ENCODE measurements at places on chromosomes 13 and 19.
A peak's percentile ranks its signal among the peaks of the same experiment; 100 is the strongest.

GRCh38 chr19:54183431-54183830, 5.9 kb downstream of the MBOAT7 start:
- no peak for DNase-seq

DNA sequence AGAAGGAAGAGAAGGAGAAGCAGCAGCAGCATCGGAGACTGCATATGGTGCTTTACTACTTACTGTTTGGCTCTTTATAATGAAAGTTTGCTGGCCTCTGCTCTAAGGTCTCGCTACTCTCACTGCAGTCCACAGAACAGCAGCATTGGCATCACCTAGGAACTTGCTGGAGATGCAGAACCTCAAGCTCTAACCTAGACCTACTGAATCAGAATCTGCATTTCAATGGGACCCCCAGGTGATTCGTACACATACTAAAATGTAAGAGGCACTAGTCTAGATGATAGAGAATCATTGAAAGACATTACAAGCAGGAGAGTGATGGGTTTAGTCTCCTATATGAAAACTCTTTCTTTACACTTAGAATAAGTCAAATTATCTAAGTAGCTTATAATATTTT, 270.6 kb downstream of the KLF5 start:
- DNase-seq = no peak

DNA sequence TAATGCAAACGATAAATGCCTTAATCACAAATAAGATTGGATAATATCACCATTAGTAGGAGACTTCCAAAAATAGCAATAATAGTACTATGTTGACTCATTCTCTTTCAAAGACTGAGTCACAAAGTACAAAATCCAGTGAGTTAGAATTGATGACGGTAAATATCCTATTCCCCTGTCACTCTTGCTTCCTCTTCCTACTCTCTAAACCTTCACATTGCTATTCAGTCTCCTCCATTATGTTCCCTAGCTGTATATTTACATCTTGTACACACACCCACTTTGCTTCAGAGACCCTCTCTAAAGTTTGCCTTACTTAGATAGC, 26.3 kb upstream of the INTS6 start:
- no peak for DNase-seq

DNA sequence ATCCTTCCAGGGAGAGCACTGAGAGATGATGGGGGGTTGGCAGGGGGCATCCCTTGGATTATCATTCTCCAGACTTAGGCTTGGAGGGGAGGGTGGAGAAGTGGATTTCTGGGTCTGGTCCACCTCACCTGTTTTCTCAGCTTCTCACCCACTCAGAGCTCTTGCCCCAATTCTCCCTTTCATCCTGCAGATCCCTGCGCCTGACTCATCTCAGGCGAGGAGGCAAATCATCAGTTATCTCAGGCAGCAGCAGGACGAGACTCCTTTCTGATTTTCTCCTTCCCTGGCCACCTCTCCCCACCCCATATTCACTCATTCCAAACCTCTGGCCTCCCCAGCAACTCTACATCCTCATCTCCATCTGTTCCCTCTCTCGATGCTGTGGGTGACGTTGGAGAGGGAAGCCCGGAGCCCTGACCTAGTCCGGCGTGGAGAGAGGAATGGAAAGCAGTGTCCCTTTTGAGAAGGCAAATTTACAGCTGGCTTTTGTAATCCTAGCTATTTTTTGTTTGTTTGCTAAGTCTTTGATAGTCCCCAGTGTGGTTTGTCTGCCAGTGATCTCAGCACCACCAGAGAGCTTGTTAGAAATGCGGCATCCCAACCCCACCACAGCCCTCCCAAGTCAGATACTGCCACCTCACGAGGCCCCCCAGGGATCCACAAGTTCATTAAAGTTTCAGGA, 24.0 kb upstream of the TPT1 start:
- no peak for DNase-seq

GRCh38 chr19:38663957-38664502, 16.6 kb downstream of the ACTN4 start:
- no peak for DNase-seq

DNA sequence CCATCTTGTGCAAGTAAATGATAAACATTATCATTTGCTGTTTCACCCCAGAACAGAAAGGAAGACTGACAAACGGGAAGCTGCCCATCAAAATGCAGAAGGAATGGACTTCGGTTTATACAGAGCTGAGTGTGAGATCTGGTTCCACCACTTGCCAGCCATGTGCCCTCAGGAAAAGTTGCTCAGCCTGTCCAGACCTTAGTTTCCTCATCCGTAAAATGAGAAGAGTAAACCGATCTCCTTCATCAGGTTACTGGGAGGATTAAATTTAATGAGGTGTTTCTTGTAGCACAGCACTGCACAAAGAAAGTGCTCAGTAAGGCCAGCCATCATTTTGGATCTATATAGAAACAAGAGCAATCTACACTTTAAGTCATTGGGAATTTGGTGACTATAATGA, 36.7 kb upstream of the SERP2 start:
- DNase-seq = no peak

- no peak for DNase-seq
Observed at GRCh38 chr19:49200238-49200862, 42.8 kb downstream of the TRPM4 start.

- DNase-seq = no peak
Observed at GRCh38 chr13:99911069-99911964, 60.2 kb downstream of the ZIC5 start.

DNA sequence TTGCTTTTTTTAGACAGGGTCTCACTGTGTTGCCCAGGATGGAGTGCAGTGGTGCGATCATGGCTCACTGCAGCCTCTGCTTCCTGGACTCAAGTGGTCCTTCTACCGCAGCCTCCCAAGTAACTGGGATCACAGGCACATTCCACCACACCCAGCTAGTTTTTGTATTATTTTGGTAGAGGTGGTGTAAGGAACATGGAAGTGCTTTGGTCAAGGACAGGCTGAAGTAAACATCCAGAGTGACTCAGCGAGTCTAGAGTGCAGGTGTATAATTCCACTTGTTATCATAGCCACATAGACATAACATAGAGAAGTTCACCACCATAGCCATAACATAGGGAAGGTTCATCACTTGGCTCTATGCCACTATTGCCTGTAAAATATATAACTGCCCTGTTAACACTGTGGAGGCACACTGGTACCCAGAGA, 98.6 kb downstream of the RBM26 start:
- no peak for DNase-seq

- no peak for DNase-seq
Observed at GRCh38 chr19:56091751-56092546, 29.1 kb downstream of the ZNF787 start.

GRCh38 chr13:24215732-24216131, 55.2 kb downstream of the SPATA13 start:
- DNase-seq = no peak

DNA sequence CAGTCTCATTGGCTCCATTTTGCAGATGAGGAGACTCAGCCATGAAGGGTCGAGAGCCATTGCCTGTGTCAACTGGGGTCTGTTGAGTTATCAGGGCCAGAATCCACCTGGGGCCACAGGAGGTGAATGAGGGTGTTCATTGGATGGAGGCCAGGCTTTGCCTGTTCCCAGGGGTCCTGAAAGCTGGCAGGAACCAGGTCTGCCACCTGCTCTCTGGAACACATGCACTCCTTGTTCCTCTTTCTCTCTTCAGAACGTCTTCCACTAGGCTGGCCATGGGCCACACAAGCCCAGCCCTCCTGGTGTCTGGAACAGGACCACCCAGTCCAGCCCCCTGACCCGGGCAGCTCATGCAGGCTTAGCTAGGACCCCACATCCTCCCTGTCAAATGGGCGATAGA, 21.1 kb downstream of the PPP1R37 start:
- no peak for DNase-seq

- peak; percentile 60 for DNase-seq
Observed at GRCh38 chr19:17829855-17830566, 8.7 kb upstream of the INSL3 start.

- no peak for DNase-seq
Observed at GRCh38 chr13:35480346-35480745, 3.9 kb upstream of the MAB21L1 start.

DNA sequence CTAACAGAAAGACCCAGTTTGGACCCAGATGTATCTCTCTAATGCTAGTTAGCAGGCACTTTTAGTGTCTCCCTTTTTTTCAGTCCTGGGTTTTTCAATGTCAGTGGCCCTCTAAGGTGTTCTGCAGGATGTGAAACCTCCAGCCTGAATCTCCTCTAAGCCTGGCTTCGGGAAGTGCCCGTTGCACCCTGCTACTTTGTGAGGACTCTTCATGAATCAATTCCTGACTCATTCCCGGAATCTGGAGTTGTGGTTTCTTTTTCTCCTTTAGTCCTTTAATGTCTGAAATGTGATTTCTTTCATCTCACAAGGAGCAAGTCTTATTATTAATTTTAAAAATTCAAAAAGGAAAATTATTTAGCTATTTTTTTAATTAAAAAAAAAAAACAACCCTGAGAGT, 116.0 kb downstream of the ZNF536 start:
- no peak for DNase-seq

DNA sequence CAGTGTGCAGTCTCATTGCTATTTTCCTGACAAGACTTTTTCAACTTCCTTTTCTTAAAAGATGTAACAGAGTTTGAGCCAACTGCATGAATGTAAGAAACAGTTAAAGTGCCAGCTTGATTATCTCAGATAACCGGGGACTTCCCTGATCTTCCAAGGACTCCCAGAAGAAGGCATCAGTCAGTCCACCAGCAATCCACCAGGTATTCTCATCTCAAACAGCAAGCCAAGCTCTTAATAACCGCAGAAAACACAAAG, 350.1 kb downstream of the LIG4 start:
- DNase-seq = no peak

GRCh38 chr13:93045836-93046235, 180.8 kb upstream of the GPC6 start:
- no peak for DNase-seq

GRCh38 chr13:48487968-48488367, 44.9 kb downstream of the RCBTB2 start:
- no peak for DNase-seq

- DNase-seq = no peak
Observed at GRCh38 chr19:10226021-10226375, 5.1 kb downstream of the S1PR2 start.

- no peak for DNase-seq
Observed at GRCh38 chr13:24340608-24340955, 31.2 kb downstream of the C1QTNF9 start.

DNA sequence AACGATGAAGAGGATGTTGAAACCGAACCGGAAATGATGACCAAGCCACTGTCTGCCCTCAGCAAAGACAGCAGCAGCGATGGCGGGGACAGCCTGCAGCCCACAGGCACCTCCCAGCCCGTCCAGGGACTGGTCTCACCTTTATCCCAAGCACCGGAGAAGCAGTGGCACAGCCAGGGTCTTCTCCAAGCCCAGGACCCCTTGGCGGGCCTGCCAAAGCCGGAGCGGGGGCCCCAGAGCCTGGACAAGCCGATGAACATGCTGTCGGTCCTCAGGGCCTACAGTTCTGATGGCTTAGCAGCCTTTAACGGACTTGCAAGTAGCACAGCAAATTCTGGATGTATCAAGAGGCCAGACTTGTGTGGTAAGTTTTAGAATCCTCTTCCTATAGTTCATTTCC, 177.0 kb downstream of the ZNF536 start:
- DNase-seq = no peak

DNA sequence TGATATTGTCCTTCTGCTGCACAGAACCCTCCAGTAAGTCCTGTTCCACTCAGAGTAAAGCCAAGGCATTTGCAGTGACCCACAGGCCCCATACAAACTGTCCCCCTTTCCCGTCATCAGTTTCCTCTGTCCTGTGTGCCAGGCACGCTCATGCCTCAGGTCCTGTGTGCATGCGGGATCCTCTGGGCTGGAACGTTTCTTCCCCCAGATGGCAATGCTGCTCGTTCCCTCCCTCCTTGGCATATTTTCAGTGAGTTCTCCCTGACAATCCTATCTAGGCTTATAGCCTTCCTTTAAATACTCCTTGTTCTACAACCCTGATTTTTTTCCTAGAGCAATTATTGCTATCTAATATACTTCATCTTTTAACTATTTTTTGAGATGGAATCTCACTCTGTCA, 5.7 kb downstream of the OPA3 start:
- DNase-seq = no peak

GRCh38 chr19:6494438-6495036, 7.6 kb downstream of the TUBB4A start:
- DNase-seq = no peak

DNA sequence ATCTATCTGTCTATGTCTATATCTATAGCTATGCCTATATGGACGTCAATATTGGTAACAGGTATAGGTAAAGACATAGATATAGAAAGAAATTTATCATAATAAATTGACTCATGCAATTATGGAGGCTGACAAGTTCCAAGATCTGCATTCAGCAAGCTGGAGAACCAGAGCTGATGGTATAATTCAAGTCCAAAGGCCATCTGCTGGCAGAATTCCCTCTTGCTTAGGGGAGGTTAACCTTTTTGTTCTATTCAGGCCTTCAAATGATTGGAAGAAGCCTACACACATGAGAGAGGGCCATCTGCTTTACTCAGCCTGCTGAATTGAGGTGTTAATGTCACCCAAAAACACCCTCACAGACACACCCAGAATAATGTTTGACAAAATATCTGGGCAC, 10.8 kb downstream of the RASL11A start:
- DNase-seq = no peak

- DNase-seq = no peak
Observed at GRCh38 chr19:6761053-6761676, 6.1 kb downstream of the SH2D3A start.

GRCh38 chr13:99605420-99606323, 104.4 kb downstream of the TM9SF2 start:
- DNase-seq = no peak

DNA sequence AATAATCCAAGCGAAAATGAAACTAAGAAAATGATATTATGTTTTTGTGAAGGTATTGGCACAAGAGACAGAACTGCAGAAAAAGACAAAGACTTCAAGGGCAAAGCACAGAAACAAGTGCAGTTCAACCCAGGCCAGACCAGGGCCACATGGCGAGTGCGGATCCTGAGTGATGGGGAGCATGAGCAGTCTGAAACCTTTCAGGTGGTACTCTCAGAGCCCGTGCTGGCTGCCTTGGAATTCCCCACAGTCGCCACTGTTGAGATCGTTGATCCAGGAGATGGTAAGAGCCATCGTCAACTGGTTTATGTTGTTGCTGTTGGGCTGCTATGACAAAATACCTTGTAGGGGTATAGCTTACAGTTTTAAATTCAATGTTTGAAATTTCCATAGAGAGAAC, 82.6 kb downstream of the FREM2 start:
- no peak for DNase-seq

GRCh38 chr19:2715470-2716274, 5.5 kb downstream of the DIRAS1 start:
- DNase-seq = no peak

DNA sequence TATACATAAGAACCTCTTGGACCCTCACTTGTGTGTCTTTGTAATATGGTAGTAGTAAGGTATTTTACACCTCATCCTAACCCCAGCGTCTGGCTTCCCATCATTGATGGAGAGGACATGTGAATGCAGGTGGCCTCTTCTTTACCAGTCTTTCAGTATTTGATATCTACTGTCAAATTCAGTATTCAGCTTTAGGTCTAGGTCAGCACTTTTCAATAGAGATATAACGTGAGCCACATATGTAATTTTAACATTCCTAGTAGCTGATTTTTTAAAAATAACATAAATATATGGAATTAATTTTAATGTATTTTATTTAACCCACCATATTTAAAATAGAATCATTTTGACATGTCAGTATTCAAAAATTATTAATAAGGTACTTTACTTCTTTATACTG, 2.9 kb downstream of the RAP2A start:
- DNase-seq = no peak
